Amniotic stem cell (primary cell): ENCODE measurements at places on chromosomes 12 and 14.

DNA sequence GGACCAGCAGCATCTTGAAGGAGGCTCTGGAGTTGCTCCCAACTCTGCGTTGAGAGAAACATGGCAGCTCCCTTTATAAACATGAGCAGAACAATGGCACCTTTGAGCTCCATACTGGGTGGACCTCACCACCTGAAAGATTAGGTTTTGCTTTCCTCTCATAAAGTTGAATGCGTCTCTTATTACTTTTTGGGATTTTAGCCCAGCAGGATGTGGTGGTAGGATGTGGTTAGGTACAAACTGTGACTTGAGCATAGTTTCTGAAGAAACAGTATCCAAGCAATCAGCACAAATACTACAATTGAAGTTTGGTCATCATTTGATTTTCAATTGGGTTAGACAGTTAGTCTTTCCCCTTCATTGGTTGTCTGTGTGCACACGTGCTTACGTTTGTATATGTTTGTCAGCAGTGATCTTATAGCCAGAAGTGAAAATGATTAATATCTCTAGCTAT lies at the start of gene PRR4:
TSS of gene PRR4 (minus strand) at position 51 of the 454 bp plus-strand sequence. CDS start at position 13, 38 bp downstream.
- no peak for DNase-seq

DNA sequence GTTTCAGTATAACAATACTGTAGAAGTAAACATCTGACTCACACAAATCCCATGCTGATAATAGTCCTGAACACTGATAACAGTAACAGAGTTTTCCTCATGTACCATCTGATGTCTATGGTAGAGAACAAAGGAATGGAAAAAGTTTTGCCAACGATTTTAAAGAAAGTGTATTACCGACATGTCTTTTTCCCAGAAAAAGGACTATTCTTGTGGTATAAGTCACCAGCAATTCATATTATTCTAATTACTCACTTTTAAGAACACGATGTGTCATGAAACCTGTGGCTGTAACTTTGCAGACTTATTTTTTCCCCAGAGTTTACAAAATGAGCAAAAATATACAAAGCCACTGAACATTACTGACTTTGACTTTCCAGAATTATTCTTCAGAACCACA lies 40.1 kb upstream of the DCN start:
- no peak for DNase-seq

GRCh38 chr14:69945912-69946311 lies 66.7 kb downstream of the SMOC1 start:
- DNase-seq = no peak

DNA sequence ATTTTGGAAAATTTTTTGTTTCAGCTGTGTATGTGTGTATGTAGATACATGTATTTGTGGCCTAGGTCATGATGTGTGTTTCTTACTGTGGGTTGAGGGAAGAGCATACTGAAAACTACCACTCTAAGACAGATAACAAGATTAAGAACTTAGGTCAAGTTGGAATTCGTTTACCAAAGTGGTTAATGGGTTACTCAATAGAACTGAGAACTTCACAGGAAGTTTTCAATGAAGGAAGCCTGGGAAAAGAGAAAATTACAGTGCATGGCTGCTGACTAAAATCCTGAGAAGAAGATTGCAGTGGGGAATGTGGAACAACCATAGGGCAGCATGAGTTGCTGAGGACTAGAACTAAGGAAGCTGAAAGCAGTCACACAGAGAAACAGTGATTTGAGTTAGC lies 21.4 kb upstream of the FOXG1 start:
- DNase-seq = no peak

DNA sequence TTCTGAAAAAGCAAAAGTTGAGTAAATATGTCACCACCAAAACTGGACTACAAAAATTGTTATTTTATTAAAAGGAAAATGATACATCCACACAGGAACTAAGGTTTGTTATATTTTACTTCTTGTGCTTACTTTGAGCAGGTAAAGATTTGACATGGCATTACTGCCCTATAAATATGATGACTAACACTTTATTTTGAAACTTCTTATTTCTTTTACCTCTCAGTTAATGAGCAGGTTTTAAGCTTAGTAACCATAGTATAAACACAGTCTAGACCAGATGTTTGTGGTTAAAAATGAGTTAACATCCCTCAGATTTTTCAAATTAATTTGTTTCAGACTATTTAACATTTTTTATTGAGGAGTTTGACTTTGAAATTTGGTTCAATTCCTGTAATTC lies 862.5 kb upstream of the USP15 start:
- no peak for DNase-seq

GRCh38 chr12:47714826-47715386 lies 9.1 kb upstream of the RPAP3 start:
- DNase-seq = no peak

DNA sequence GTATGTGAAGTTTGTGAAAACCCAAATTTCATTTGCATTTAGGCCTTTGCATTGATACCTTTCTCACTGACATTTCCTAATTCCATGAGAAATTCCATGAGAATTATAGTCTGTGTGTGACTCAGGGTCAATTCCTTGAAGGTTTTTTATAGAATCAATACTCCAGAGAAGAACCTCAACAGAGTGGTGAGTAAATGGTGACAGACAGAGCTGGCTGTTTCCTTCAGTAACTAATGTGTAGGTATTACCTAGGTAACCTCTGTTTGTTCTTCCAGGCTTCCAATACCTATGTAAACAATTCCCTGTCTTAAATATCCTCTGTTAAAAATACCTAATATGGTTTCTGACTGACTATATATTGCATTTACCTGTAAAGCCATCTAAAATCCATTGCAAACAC lies 117.0 kb downstream of the TTC8 start:
- no peak for DNase-seq

DNA sequence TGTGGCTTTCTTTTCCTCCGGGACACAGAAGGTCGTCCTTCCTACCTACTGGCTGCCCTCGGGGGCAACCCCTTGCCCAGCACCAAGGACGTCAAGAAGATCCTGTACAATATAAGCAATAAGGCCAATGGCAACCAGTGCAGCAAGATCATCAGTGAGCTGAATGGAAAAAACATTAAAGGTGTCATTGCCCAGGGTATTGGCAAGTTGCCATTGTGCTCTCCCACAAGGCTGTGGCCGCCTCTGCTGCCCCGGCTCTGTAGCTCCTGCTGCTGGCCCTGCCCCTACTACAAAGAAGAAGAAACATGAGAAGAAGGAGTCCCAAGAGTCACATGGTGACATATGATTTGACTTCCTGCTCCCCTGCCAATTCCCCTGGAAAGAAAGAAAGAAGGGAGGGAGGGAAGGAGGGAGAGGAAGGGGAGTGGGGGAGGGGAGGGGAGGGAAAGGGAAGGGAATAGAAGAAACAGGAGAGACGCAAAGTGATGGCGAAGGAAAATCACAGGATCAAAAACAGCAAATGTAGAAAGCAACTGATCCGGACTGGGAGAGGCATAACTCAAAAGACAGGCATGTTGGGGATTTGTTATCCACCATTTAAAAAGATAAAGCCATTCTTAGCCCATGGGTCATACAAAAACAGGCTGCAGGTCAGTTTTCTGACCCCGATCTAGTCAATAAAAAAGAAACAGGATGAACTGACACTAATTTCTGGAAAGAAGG lies 61.3 kb upstream of the RESF1 start:
- DNase-seq = no peak

DNA sequence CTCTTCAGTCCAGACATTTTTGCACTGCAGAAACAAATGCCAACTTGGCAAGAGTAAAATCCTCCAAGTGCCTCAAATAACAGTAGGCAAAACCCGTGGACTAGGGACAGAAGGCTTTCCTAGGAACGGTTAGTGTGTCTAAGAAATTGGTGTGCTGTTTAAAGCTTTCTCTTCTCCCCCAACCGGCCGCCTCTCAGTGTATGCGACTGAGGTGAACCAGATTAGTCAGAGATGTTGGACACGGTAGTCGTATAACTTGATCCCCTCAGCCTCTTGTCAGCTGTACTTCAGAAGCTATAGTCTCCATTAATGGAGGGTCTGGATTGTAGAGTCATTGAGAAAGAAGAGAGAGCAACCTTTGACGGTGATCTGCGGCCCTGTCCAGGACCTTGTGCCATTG lies 21.7 kb downstream of the PPFIBP1 start:
- DNase-seq = no peak

DNA sequence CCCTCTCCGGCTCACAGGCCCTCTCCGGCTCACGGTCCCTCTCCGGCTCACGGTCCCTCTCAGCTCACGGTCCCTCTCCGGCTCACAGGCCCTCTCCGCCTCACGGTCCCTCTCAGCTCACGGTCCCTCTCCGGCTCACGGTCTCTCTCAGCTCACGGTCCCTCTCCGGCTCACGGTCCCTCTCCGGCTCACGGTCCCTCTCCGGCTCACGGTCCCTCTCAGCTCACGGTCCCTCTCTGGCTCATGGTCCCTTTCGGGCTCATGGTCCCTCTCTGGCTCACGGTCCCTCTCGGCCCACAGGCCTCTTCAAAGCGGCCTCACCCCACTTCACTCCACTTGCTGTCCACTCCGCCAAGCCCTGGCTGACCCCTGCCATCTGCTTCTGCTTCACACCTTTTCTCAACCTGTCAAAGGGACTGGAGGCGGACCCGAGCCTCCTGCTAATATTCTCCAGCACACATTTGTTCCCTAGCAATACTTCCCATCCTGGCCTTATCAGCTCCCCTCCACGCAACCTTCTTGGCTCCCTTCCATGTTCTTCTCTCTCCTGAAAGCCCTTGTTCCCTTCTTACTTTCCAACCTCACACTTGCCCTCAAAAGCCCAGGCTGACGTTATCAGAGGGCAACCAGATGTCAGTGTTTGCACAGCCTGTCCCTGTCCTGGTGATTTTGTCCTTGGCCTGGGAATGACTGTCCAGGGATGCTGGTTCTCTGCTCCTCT lies 176.7 kb downstream of the CALM1 start:
- no peak for DNase-seq

DNA sequence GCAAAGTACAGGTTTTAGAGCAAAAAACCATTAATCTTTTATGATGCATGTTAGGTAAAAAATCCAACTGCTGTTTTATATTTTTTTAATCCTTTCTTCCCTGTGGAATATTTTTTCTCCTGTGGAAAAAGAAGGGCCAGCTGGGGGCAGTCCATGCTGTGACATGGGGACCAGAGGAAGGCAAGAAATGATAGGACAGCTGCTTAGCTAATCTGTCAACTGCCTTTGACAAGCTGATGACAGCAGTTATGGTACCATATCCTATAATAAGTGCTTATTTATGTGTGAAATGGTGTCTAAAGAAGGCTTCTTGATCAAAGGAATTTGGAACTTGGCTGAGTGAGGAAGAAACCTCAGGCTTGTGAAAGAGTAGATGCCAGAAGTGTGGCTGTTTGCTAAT lies 452.4 kb upstream of the NOVA1 start:
- no peak for DNase-seq

DNA sequence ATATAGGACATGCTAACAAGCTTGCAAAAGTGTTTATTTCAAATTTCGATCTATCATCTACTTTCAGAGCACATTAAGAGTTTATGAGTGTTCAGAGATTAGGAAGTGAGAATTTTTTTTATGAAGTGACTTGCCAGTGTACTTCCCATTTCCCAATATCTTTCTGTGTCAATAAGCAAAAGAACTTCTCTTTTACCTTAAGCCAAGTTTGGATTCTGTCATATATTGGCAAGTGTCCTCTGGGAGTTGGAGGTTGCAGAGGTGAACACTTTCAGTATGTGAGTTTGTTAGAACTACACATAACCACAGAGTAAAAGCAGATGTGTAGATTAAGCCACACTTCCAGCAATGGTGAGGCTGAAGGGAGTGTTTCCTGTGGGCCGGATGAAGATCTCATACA lies 16.6 kb upstream of the KLRF1 start:
- no peak for DNase-seq

GRCh38 chr12:66960704-66961690 lies 282.1 kb upstream of the GRIP1 start:
- DNase-seq = no peak

DNA sequence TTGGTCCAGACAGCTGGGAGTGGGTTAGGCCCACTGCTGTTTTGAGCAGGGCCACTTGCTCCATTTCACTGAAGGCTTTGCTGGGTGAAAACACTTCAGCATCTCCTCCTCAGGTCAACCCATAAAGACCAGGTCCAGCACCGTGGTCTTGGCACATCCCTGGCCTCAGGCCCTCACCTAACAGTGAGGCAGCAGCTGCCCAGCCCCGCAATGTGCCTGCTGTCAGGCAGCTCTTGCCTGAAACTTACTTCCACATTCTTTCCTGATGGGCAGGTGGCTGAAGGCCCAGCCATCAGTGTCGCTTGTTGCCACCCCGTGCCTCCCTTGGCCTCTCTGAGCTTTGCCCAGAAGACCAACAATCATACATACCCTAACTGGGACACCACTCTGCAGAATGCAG lies 54.4 kb downstream of the ANAPC7 start:
- DNase-seq = no peak

DNA sequence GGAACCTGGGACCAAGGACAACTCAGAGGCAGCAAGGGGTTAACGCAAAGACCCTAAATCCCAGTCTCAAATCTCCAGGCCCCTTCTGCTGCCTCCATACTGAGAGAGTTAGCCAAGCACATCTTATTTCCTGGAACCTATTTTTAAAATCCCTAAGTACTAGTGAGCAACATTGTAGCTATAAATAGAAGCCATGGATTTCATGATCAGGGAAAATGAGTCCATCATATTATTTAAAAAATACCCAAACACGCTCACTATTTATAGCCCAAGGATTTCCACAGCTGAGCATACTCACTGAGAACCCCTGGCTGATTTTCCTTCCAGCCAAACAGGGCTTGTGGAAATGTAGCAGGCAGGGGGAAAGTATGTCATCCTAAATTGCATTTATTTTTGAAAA lies 19.4 kb upstream of the TUNAR start:
- no peak for DNase-seq

- no peak for DNase-seq
Measured at GRCh38 chr14:105055736-105056302, 9.4 kb downstream of the GPR132 start.

DNA sequence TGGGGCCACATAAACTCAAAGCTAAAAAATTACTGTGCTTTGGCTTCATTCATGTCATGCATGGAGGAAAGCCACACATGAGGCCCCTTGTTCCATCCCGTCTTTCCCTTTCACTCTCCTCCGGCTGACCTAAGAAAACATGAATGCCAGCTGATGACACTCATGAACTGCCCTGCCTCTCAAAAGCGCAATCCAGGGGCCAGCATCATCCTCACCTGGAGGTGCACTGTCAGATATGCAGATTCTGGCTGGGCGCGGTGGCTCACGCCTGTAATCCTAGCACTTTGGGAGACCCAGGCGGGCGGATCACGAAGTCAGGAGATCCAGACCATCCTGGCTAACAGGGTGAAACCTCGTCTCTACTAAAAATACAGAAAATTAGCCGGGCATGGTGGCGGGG lies 116.1 kb upstream of the FOXN3 start:
- DNase-seq = no peak
